ENCODE measurements at places on chromosomes 7 and 10. TPM values are rescaled to one million over a fixed set of nuclear protein-coding genes. Genes with fewer than 3 reads are reported as not detected.

The HMX3 gene
- not detected for total RNA-seq

The CYP26C1 gene
- total RNA-seq: under 0.01 TPM

GRCh38 chr7:91496251-91496820 lies 232.1 kb downstream of the FZD1 start:
- H3K4me3 ChIP-seq: no peak overlapping the region
- H3K36me3 ChIP-seq: no peaks in the 10 kb centered on the region
- H3K27ac ChIP-seq: no peak overlapping the region
- no peak for DNase-seq
- H3K4me1 ChIP-seq: no peaks in the 10 kb centered on the region

DNA sequence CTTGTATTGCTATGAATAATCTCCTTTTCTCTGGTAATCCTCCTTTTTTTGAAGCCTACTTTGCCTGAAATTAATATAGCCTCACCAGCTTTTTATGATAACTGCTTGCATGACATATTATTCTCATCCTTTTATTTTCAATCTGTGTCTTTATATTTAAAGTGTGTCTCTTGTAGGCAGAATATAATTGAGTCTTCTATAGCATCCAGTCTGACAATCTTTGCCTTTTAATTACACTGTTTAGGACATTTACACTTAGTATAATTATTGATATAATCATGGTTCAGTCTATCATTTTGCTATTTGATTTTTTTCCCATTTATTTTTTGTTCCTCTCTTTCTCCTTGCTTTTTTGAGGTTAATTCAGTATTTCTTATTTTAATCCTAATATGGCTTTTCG lies 240.9 kb upstream of the HPS1 start:
- no peaks in the 10 kb centered on the region for H3K4me1 ChIP-seq
- no peak overlapping the region for H3K4me3 ChIP-seq
- no peak overlapping the region for H3K27ac ChIP-seq
- no peaks in the 10 kb centered on the region for H3K36me3 ChIP-seq

- H3K4me3 ChIP-seq: peak overlapping the region; percentile 71
- peaks cover 80% of the 10 kb centered on the region for H3K36me3 ChIP-seq
- DNase-seq: no peak
- H3K4me1 ChIP-seq: peaks cover 56% of the 10 kb centered on the region
- no peaks in the 10 kb centered on the region for H3K27me3 ChIP-seq
Observed at GRCh38 chr10:17233286-17233991, 5.4 kb downstream of the VIM start.

All from esophagus muscularis mucosa (tissue), 4 donors.